ENCODE measurements at places on chromosomes 5 and 9.

DNA sequence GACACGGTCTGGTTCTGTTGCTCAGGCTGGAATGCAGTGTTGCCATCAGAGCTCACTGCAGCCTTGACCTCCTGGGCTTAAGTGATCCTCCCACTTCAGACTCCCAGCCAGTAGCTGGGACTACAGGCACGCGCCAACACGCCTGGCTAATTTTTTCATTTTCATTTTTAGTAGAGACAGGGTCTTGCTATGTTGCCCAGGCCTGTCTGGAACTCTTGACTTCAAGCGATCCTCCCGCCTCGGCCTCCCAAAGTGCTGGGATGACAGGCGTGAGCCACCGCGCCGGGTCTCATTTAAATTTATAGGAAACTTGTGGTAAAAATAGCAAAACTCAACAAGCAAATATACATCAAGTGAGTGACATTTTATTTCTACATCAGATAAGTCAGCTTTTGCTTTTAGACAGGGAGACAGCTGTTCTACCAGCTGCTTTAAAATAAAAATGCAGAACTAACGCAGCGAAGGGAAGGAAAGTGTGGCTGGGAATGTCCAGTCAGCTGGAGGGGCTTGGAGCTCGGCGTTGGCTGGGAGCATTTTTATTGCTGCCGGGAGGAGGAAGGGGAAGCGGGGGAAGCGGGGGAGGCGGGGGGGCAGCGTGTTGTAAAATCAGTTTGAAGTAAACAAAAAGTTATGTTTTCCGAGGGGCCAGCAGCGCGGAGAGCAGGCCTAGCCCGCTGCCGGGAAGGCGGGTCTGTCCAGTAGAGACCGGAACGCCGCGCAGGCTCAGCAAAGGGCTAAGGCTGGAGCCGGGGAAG is 707 bp upstream of the ZFYVE16 start:
- no peak for DNase-seq

DNA sequence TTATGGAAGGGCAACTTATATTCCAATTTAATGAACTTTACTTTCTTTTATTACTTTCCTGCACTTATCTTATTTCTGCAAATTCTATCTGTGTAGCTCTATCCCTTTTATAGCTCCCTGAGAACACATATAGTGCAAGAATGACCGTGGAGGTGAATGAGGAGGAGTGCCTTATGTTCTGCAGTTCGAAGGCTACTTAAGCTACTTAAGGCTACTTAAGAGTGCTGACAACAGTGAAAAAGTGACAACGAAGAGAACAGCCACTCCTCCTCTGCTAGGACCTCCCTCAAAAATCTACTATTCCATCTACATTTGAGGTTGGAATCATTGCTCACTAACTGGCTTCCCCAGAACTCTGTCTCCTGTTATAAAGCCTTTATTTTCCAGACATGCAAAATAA is 1365.7 kb upstream of the C9orf72 start:
- no peak for DNase-seq

DNA sequence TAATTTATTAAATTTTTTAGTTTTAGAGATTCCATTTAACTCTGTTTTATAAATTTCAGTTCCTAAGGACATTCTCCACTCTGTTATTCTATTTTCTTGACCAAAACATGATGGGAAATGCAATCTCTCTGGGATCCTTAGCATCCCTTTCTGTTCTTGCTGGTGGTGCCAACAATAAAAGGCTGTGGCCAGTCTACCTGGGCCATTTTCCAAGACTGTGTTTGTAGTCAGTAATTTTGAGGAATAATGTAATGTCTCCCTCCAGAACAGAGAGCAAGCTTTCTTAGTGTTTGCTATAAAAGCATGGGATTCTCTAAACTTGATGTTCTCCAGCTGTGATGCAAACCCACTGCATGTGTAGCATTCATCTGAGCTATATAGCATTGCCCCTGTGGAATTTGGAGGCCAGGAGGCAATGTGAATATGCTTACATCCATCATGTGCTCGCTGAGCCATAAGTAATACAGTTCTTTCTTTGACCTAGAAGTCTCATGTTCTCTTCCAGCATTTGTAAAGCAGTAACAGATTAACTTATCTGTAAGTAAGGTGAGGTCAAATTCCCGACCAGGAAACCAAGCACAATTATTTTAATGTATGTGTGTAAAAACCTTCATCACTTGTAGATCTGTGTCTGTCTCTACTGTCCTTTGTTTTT is 211.5 kb upstream of the TAS2R1 start:
- DNase-seq: no peak

- DNase-seq: no peak
Measured at GRCh38 chr9:92620845-92621244, 49.1 kb downstream of the IPPK start.

- no peak for DNase-seq
Measured at GRCh38 chr5:147404706-147405105, 105.2 kb downstream of the DPYSL3 start.

DNA sequence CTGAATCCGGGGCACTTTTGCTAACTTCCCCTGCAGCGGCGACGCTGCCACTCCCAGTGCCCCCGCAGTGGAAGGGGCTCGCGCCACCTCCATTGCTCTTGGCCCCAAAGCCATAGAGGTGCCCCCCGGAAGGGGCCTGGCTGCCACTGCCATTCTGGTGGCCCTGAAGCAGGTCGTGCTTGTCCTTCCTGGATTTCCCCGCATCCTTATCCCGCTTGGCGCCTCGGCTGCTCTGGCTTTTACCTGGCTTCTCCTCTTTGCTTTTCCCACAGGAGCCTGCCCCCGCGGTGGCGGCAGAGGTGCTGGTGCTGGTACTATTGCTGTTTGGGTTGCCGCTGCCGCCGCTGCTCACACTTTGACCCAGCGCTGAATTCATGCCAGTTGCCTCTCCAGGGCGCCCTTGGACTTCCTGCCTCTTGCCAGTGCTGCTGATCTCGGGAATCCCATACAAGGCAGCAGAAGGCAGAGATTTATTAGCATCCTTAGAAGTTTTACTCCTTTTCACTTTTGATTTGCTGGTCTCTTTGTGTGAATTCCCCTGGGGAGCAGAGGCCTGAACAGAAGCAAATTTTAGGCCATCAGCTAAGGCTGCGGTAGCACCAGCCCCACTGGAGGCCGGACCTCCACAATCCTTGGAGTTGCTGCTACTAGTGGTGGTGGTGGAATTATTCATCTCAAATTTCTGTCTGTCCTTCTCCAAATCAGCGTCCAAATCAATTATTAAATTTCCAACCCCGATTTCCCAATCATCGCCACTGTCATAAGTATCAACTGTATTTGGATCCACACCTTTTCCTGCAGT is 2.1 kb downstream of the ZNF608 start:
- DNase-seq: peak; percentile 40
